ENCODE measurements at places on chromosomes 2 and 18.

DNA sequence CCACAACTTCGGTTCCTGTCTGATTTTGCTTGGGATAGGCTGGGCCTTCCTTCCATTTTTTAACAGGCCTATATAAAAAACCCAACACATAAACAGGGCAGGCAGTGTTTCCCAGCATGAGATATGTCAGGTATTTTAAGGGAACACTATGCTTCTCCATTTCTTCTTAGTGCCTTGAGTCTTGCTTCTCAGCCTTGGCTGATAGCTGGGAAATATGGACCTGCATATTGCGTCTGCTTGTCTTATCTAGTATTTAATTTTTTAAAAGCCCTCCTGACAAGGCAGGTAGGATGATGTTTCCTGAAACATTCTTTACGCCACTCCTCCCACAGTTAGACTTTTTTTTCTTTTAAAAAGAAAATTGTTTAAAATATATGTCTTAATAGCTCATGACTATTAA lies 45.5 kb upstream of the NABP1 start:
- H3K27ac ChIP-seq: no peak overlapping the region
- no peaks in the 10 kb centered on the region for H3K36me3 ChIP-seq
- H3K27me3 ChIP-seq: no peaks in the 10 kb centered on the region
- H3K4me1 ChIP-seq: no peaks in the 10 kb centered on the region
- DNase-seq: no peak
- no peak overlapping the region for H3K4me3 ChIP-seq

- no peak overlapping the region for H3K27ac ChIP-seq
- H3K27me3 ChIP-seq: no peaks in the 10 kb centered on the region
- H3K4me3 ChIP-seq: no peak overlapping the region
- H3K36me3 ChIP-seq: no peaks in the 10 kb centered on the region
- H3K4me1 ChIP-seq: no peaks in the 10 kb centered on the region
Measured at GRCh38 chr2:37786191-37786698, 114.8 kb upstream of the CDC42EP3 start.

DNA sequence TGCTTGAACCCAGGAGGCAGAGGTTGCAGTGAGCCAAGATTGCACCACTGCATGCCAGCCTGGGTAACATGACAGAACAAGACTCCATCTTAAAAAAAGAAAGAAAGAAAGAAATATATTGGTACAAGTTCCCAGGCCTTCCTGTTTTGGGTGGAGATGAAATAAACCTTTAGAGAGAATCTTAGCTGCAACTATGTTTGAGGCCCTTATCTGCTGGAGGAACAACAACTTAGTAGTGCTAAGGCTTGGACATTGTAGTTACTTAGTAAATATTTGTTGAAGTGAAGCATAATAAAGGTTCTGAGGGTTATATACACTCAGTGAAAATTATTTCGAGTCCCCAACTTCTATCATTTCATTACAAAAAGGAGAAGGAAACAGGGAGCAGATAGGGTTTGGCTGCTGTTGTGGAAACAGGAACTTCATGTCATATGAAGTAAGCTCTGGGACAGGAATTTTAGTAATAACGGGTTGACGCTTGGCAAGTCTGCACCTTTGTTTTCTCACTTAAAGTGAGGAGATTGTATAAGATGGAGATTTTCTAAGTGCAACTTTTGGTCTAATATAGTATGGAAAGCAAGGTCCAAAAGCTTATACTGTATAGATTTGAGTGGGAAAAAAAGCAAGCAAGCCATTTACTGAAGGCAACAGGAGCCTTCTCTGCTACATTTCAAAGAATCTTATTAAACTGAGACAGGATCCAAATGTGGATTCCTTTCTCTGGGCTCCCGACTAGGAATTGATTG lies 40.0 kb upstream of the AGPS start:
- no peak for DNase-seq
- H3K4me3 ChIP-seq: no peak overlapping the region
- no peaks in the 10 kb centered on the region for H3K36me3 ChIP-seq
- H3K4me1 ChIP-seq: no peaks in the 10 kb centered on the region
- H3K27me3 ChIP-seq: no peaks in the 10 kb centered on the region
- H3K27ac ChIP-seq: no peak overlapping the region

- no peak overlapping the region for H3K27ac ChIP-seq
- H3K27me3 ChIP-seq: no peaks in the 10 kb centered on the region
- H3K4me3 ChIP-seq: no peak overlapping the region
- H3K36me3 ChIP-seq: no peaks in the 10 kb centered on the region
- no peak for DNase-seq
- H3K4me1 ChIP-seq: no peaks in the 10 kb centered on the region
Measured at GRCh38 chr2:221005338-221005737, 566.8 kb downstream of the EPHA4 start.

DNA sequence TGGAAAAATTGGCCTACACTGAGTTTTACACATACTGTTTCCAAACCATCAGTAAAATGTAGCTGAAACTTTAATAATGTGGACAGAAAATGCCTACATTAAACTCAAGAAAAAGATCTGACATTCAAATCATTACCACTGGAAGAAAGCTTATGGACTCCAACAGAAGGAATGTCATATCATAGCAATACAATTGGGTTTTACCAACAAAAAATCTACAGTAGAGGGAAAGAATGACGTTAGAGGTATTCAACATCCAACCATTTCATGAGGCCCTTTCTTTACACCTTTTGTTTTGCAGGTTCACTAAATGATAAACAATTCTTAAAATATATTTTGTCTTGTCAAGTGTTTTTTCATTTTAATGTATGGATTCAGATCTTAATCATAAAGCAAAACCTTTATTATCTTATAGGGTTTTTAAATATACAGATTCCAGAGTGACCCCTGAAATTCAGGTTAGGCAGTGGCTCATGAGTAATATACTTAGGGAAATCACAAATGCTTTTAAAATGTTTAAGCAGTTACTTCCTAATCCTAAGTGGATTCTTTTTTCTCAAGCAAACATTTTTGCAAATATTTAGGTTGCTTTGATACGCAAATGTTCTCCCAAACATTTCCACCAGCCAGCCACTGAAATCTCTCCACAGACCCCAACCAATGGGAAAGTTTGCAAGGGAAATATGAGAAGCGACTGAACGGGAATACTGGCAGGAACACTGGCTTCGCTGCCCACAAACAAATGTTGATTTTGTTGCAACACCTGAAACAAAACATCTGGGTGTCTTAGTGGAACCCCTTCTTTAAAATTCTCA lies 168.7 kb downstream of the TCF4 start:
- H3K4me1 ChIP-seq: no peaks in the 10 kb centered on the region
- no peaks in the 10 kb centered on the region for H3K36me3 ChIP-seq
- H3K4me3 ChIP-seq: no peak overlapping the region
- no peak for DNase-seq
- no peak overlapping the region for H3K27ac ChIP-seq
- H3K27me3 ChIP-seq: no peaks in the 10 kb centered on the region
